ENCODE measurements at places on chromosomes 6 and 20.

- no peak for DNase-seq
These were observed 229.2 kb downstream of the PHF3 start for GRCh38 chr6:63864671-63865318.

DNA sequence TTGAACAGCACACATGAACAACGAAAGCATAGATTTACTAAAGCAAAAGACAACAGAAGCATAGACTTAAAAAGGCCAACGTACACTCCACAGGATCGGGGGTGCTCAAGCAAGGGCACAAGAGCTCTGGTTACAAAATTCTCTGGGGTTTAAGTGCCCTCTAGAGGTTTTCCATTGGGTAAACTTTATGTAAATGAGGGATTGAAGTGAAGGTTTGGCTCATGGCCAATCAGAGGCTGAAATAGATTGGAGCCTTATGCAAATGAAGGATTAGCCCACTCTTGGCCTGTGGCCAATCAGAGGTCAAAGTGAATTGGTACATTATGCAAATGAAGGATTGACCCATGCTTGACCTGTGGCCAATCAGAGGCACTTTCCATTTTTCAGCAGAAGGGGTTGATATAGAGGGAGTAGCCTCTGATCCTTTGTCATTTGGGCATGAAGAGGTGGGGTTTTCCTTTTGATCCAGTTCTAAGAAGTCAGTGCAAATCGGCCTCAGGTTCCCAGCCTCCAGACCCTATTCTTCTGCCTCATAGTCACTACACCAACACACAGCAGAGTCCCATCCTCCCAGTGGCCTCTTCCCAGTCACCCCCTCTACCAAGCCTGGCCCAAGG, 244.9 kb downstream of the THBS2 start:
- no peak for DNase-seq

DNA sequence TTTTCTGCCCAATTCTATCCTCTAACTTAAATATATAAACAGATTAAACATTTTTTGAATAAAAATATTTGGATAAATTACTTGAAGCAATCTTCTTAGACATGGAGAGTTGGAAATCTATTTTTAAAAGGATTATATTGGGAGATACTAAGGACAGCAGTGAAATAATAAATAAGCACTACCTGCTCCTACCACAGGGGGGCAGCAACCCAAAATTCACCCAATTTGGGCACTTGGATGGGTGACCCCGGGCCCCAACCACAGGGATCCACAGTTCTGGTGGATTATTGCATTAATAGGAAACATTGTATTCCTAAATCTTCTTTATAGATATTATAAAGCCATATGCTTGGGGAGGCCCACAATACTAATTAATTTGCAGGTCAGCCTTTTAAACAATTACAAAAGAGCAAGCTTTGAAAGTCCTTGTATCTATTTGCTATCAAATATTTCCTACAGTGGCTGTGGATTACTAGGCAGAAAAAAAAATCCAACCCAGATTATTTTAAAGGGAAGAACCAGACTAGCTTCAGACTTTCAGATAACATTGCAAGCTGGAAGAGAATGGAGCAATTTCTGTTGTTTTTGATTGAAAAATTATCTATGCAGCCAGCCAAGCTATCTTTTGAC, 66.4 kb upstream of the PDE10A start:
- no peak for DNase-seq

DNA sequence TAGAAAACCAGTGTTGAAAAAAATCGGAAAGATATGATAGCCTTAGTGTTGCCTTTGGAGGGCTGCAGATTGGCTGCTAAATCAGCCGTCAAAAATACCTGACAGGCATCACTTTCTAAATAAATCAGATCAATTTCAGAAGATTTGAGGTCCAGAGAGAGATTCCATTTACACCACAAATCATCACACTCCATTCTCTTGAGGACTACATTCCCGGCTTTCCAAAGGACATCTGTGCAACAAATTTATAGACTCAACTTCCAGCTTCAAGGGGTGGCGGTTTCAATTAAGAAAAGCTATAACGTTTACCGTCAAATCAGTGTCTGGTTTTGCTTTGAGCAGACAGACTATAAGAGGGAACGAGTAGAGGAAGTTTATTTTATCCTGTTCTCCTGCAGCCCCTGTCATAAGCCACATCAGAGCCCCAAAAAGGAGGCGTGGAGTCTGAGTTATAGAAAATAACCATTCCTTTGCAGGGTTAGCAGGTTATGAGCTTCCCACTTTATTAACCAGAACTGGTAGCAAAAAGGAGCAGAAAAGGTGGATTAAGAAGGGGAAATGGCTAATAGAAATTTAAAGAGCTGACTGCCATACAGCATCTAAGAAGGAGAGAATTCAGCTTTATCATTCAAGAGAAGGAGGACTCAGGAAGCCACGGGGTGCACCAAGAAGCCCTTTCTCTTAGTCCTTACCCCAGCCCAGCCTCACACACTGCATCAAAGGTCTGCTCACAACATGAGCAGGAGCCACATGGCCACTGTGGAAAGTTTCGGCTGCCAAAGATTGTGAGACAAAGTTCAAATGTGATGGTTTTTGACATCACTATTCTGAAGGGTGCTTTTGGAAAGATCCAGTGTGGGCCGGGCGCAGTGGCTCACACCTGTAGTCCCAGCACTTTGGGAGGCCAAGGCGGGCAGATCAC, 12.9 kb upstream of the UQCC2 start:
- no peak for DNase-seq

DNA sequence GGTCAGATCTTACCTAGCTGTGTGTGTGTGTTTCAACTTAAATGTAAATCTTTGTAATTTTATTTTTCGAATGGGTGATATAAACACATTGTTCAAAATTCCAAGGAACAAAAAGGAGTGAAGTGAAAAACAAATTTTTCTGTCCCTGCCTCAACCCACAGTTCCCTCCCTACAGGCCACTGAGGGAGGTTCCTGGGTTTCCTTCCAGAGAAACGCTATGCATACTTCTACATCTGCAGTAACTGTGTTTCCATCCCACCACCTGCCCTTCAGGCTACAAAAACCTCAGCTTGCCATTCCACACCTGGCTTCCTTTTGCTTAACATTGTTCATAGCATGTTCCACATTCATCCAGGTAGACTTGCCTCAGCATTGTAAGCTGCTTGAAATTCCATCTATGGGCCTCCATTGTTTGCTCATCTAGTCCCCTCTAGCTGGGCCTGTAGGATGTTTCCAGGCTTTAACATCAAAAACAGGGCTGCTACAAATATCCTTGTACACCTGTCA, 12.0 kb downstream of the ANGPT4 start:
- DNase-seq, result no peak

DNA sequence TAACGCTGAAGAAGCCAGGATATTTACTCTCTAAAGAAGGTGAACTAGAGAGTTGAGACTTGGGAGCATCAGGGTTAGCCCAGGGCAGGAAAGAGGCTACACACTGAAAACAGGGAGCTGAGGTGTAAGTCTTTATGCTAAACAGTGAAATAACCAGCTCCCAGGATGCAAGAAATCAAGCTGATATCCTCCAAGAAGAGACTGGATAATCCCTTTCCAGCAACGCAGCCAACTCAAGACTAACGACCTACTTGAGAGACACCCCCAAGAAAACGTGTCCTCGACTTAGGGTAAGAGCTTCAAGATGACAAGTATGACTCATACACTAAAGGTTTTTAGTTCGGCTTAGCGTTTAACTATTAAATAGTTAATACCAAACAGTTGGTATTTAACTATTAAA, 202.2 kb downstream of the TASP1 start:
- no peak for DNase-seq

DNA sequence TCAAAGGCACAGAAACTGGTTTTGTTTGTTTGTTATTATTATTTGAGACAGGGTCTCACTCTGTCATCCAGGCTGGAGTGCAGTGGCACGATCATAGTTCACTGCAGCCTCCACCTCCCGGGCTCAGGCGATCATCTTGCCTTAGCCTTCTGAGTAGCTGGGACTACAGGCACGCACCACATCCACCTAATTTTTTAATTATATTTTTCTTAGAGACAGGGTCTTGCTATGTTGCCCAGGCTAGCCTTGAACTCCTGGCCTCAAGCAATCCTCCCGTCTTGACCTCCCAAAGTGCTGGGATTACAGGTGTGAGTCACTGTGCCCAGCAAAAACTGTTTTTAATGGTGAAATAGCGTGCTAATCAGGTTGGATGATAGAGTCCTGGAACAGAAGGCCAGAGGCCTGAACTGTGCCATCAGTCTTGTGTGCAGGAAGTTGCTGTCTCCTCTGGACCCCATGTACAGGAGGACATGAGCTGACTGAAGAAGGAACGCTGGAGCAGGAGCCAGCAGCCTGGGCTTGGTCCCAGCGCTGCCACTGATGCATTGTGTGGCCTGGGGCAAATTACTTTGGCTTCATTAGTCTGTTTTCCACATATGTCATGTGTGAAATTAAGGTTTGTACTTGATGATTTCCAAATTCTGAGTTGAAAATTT, 4.9 kb downstream of the TM9SF4 start:
- no peak for DNase-seq

- no peak for DNase-seq
These were observed 194.0 kb downstream of the EYA4 start for GRCh38 chr6:133435065-133435728.

DNA sequence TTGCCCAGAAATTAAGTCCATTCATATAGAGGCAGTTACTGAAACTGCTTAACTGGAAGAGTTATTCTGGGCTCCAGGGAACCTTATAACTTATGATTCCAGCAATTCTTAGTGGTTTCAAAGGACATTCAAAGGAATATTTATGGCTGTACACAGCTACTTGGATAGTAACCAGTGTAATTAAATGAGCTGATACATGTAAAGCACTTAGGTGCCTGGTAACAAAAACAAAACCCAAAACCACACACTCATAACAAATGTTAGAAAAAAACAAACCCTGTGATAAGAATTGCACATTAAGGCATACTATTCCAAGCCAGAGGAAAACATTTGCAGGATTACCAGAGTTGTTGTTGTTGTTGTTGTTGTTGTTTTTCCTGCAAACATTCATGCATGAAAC, 51.5 kb downstream of the STK4 start:
- no peak for DNase-seq

DNA sequence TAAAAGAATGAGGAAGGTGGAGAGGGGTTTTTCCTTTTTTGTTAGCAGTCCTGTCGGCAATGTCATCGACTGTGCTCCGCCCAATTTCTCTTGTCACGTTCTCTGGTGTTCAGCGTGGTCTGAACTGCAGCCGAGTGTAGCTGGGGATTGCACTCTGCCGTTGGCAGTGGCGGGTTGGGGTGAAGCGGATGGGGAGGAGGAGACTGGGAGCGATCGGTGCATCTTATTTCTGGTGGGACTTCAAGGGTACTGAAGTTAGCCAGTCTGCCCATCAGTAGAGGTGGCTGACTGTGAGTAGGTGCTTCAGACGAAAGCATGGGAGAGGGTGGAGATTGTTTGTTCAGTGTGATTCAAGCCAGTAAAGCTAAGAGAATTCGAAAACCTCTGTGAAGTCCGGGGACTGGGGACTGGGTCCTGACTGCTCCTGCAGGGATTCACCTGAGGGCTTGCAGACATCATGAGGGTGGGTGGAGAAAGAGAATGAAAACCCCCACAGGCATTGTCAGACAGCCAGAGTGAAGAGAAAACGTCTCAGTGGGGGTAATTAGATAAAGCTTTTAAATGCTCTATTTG, 5.1 kb downstream of the RREB1 start:
- DNase-seq, result no peak
